Uterus (tissue), 4 donors: ENCODE measurements at places on chromosomes 3 and 15. TPM values are rescaled to one million over a fixed set of nuclear protein-coding genes. Genes with fewer than 3 reads are reported as not detected.

Gene IGSF11
- not detected for total RNA-seq

Gene ANO10
- total RNA-seq, result 63.0 TPM

Gene FAM98B
- 28.7 TPM for total RNA-seq

Gene CEP70
- total RNA-seq, result 124 TPM

Gene VGLL3
- 14.8 TPM for total RNA-seq

Gene BCL6
- total RNA-seq, result 6.6 TPM

Gene PAQR5
- 0.61 TPM for total RNA-seq

Gene FRMD5
- total RNA-seq, result 1.0 TPM

Gene C2CD4A
- not detected for total RNA-seq

Gene GPR176
- 8.6 TPM for total RNA-seq

Gene C2CD4B
- total RNA-seq, result 4.7 TPM

Gene LSMEM2
- total RNA-seq, result not detected

DNA sequence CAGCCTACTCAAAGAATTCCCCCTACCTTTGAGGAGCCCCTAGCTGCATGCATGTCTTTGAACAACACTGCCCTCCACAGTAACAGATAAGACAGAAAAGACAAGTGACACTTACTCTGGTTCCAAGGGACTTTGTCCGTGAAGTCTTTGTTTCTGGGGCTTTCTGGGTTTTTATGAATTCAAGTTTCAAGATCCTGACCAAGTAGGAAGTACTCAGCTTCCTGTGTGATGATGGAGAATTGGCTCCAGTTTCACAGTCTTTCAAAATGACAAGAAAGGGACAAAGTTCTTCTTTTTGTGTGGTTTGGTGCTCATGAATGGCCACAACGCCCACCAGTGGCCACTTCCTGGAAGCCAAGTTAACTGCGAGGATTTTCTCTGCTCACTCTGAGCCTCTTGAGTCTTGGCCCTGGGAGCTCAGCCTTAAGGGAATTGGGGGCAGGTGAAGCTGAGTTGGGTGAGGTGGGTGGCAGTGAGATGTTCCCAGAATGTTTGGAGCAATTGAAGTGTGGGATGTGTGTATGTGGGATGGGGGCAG lies at the start of gene CCR1:
Gene CCR1, minus strand, starts transcription at position 147 of the 538 bp plus-strand sequence. CDS start 4,000 bp downstream, outside the sequence.
- DNase-seq, result no peak

DNA sequence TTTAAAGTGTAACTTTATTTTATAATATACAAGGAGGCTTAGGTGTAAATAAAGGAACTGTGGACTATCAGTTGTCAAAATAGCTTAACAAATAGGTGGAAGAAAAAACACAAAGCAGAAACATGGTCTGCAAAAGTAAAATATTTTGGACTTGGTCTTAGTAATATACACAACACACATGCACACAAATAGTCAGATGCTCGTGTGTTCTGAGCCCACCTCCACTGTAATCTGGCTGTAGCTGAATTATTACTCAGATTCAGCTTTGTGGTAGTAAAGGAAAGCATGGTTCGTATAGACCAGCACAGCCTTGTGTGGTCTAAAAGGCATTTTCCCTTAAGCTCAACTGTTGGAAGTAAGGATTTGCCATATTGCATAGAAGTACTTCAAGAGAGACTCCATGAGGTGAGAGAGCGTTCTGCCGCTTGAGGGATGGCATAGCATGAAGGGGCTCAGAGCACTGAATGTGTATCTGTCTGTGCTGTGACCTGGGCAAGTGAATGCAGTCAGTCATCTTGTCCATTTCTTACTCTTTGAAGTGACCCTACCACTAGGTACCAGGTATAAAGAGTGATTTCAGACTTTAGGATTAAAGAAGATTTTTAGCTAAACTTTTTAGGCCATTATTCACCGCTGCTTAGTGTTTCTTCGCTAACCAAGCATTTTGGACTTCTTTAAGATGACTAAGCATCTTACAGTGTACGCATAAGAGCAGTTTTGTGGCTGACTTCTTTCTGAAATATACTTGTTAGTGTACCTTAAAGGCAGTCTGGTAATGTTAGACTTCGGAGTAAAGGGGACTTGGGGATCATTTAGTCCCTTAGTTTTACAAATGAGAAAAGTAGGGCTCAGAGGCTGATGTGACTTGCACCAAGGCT lies 15.2 kb downstream of the TPM1 start:
- no peak for DNase-seq

DNA sequence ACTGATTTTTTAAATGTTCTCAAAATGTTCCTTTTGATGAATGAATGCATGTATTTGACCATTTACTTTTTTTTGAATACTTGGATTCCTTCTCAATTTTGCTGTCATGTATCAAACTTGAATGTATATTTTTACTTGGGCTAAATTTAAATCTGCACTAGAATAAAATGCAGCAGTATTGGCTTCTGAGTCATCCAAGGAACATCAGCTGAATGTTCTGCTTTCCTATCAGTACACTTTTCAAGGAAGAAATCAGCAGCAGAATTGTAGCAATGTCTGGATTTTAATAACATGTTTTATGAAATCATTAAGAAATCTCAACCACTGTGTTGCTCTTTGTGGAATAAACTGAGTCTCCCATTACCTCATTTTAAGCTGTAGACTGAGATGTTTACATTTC lies 57.0 kb upstream of the COL6A6 start:
- no peak for DNase-seq

- DNase-seq, result no peak
Observed at GRCh38 chr3:120821426-120821825, 78.9 kb downstream of the GTF2E1 start.

DNA sequence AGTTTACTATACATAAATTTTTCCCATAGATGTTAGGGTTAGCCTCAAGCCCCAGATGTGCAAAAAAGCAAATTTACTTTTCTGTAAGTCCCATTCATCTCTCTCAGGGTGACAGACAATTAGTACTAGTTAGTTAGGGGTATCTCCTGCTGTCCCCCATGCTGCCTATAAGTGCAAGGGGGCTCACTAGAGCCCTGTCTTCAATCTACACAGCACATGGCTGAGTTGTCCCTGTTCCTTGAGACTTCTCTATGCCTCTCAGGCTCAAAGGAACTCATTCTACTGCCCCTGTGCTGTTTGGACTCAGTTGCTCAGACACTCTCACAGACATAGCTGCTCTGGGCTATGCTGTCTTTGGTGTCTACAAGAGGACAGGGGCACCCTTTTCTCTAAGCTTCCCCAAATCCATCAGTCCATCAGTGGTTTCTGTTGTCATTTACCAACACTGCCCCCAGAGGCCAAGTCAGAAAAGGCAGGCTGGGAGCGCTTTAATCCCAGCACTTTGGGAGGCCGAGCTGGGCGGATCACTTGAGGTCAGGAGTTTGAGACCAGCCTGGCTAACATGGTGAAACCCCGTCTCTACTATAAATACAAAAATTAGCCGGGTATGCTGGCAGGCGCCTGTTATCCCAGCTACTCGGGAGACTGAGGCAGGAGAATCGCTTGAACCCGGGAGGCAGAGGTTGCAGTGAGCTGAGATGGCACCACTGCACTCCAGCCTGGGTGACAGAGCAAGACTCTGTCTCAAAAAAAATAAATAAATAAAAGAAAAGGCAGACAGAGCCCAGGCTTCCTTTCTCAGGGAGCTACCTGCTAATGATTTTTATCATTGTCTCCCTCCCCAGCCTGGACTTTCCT lies 31.4 kb upstream of the PRTG start:
- DNase-seq, result no peak

GRCh38 chr3:57959423-57960173 lies 48.6 kb upstream of the FLNB start:
- DNase-seq, result peak; percentile 85

DNA sequence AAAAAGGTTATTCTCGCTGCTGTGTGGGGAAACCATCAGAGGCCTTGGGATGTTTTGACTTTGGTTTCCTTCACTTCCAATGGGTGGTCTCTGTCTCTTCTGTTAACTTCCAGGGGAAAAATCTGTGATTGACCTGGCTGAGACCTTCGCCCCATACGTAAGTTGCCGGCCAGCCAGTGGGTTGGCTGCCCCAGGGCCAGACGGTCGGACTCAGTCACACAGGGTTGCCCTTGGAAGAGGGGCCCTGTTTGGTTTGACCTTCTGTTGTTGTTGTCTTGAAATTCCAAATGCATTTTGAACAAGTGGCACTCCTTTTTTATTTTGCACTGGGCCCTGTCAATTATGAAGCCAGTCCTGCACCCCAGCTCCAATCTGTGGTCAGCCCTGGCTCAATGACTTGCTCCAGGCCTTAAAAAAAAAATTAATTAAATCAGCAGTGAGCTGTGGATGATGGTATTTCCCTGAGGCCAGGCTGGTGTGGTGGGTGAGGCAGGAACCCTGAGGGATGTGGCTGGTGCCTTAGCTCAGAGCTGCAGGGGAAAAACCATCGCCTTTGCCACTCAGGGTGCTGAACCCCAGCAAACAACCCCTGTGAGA lies 4.5 kb downstream of the FAM107A start:
- DNase-seq, result no peak

DNA sequence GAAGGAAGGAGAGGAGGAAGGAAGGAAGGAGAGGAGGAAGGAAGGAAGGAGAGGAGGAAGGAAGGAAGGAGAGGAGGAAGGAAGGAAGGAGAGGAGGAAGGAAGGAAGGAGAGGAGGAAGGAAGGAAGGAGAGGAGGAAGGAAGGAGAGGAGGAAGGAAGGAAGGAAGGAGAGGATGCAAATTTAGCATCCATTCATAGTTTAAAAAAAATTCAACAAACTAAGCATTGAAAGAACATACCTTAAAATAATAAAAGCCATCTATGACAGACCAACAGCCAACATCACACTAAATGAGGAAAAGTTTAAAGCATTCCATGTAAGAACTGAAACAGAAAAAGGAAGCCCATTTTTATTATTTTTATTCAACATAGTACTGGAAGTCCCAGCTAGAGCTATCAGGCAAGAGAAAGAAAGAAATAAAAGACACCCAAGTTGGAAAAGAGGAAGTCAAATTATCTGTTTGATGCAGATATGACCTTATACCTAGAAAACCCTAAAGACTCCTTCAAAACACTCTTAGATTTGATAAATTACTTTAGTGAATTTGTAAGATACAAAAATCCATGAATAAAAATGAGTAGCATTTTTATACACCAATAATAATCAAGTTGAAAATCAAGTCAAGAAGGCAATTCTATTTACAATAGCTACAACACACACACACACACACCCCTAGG lies 52.2 kb upstream of the FXR1 start:
- no peak for DNase-seq

- DNase-seq, result no peak
Observed at GRCh38 chr15:56490461-56490860, 25.5 kb upstream of the MNS1 start.

- no peak for DNase-seq
Observed at GRCh38 chr15:40130799-40131502, 22.3 kb upstream of the BMF start.

GRCh38 chr3:13095408-13095937 lies 22.2 kb upstream of the IQSEC1 start:
- no peak for DNase-seq

GRCh38 chr15:60363903-60364611 lies 33.7 kb downstream of the ANXA2 start:
- DNase-seq, result no peak

DNA sequence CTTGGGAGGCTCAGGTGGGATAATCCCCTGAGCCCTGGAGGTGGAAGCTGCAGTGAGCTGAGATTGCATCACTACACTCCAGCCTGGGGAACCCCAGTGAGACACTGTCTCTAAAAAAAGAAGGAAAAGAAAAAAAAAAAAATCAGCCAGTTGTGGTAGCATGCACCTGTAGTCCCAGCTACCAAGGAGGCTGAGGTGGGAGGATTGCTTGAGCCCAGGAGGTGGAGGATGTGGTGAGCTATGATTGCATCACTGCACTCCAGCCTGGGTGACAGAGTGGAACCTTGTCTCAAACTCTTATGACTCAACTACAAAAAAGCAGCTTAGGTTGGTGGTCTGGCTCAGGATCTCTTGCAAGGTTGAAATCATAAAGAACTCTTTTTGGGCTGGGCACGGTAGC lies 19.3 kb upstream of the GPX1 start:
- DNase-seq, result no peak

DNA sequence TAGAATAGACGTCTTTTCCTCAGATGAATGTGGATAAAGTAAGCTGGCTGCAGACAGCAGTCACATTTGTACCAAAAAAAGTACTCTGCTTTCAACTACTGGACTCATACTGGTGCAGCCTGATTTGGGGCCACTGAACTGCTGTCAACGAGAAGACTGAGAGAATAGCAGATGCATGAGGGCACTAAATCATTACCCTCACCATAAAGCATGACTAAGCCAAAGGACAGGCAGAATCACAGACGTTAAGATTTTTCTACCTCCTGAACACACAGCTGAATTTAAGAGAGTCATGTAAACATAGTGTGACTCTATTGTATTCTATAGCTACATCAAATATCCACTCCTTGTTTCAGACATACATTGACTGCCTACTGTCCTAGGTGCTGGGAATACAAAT lies 67.8 kb upstream of the CDAN1 start:
- DNase-seq, result no peak

DNA sequence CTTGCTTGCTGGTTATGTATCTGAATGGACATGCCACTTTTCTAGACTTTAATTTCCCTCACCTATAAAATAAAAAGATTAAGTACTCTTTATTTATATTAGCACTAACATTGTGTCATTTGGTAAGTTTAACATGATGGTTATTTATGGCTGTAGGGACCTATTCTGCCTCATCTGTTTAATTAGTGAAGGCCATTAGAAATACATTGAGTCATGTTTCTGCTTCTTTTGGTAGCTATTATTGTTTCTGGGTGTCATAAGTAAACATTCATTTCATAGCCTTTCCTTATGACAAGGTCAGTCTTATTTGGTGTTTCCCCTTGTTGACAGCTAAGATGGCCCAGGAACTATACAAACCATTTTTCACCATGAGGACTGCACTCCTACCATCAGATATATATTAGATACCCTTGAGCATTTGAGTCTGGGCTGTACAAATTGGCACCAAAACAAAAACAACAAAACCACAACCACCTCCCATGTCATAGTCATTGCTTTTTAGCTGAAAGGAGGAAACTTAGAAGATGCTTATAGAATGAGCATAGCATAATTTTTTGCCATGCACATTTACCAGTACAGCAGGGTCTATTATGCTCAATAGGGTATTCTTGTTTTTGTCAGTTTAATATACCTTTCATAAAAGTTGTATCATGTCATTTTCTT lies 39.3 kb downstream of the SRP14 start:
- no peak for DNase-seq

DNA sequence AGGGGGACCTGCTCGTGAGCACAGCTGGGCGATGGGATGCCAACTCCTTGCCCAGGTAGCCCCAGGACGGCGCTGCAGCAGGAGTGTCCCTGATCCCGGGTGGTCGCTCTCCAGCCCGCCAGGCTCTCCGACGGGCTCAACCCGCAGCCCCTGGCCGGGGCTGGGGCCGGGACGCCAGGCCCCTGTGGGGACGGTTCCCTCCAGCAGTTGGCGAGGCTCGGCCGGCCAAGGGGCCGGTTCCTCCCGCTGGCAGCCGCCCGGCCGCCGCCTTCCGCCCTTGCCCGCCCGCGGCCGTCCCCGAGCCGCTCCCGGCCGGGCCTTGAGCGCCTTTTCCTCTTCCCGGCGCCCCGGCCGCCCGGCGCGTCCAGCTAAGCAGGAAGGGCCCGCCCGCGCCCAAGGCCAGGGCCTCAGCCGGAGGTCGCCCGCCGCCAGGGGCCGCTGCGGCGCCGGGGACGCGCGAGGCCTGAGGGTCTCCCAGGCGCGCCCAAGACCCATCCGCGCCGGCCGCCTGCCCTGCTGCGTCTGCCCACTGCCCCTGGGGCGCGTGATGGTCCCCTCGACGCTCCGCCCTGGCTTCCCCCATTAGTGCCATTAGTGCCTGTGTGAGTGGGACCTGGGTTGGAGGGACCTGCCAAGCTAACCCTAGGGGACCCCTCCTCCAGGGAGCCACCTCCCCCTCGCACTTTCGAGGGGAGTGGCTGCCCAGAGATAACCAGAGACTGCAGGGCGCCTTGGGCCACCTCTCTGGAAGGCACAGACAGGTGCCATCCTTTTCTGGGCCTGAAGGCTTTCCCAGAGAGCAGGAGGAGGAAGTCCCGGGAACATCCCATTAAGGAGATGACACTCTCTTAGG lies 106.4 kb downstream of the FBLN2 start:
- no peak for DNase-seq
